AG04450 (cell line): ENCODE measurements at places on chromosomes 2 and 18.

DNA sequence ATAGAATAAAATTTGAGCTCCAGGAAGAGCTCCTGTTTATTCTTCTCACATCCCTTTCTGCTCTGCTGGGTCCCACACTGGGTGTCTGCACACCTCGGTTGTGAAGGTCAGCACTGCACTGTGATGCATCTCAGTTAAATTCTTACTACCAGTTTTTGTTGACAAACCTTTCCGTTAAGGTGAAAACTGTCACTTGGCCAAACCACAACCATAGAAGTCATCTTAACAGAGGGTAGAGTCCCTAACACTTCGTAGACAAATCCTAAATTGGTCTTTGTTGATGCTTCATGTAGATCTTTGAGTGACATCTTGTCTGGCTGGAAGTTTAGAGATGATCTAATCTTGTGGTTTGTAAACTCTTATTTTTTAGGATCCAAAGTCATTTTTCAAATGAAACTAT, 167.4 kb upstream of the MAP3K20 start:
- no peak for DNase-seq

- no peak for DNase-seq
Measured at GRCh38 chr2:35462226-35462998, 893.2 kb upstream of the CRIM1 start.

DNA sequence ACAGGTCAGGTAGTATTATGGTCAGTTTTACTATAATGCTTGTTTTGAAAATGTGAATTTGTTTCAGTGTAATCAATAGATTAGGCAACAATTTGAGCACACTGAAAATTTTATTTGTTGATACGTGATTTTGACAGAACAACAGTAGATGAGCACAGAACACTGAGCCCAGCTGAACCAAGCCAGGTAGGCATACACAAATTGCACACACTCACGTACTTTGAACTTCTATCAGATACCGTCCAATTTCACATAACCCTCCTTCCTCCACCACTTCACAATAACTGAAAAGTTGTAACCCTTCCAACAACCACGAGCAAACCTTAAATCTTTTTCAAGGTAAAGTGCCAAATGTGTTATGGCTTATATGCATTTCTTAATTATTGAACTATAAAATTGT, 229.5 kb upstream of the TMEFF2 start:
- DNase-seq = no peak

- no peak for DNase-seq
Measured at GRCh38 chr2:213288913-213289700, 4.8 kb downstream of the SPAG16 start.

- no peak for DNase-seq
Measured at GRCh38 chr2:154338352-154338967, 360.0 kb upstream of the KCNJ3 start.

DNA sequence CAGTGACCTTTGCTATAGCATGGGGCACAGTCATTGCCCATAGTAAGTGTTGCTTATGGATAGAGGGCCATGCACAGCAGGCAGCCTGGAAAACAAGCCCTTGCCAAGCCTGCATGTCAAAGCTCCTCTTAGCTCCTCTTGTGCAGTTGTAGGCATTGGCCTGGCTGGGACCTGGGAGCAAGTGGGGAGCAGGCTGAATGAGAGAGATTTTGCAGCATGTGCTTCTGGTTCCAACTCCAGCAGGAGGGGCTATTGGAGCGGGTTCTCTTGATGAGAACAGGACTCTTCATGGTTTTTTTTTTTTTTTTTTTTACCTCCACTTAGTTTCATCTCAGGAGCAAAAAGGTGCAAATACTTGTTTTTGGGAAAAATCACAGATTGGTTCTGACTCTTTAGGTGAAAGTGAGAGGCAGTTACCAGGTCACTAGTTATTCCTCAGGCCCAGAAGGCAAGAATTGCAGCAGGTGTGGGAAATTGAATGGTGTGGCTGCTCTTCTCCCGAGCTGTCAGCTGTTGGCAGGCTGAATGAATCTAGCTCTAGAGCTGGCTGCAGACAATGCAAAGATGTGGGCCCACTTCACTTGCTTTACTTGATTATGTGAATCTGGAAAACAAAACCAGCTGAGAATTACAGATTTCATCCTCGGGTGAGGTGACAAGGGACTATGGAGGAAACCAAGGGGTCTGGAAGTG, 95.9 kb downstream of the MAP4K4 start:
- DNase-seq = no peak

DNA sequence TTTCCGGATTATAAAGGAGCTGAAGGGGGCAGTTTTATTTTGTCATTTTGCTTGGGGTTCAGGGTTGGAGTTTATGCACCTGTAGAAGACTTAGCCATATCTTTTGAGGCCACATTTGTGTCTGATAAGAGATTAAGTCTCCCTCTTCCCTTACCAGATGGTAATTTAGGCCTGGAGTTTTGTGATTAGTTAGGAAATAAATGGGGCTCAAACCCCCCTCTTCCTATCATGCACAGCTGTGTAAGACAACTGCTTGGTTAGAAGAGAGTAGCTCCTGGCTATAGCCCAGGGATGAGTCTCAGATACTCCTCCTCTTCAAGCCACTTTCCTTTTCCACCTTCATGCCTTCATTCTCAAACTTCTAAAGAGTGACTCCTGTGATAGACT, 802 bp upstream of the SAP130 start:
- no peak for DNase-seq
